ENCODE measurements at places on chromosomes 5 and 9. TPM values are rescaled to one million over a fixed set of nuclear protein-coding genes. Genes with fewer than 3 reads are reported as not detected.

DNA sequence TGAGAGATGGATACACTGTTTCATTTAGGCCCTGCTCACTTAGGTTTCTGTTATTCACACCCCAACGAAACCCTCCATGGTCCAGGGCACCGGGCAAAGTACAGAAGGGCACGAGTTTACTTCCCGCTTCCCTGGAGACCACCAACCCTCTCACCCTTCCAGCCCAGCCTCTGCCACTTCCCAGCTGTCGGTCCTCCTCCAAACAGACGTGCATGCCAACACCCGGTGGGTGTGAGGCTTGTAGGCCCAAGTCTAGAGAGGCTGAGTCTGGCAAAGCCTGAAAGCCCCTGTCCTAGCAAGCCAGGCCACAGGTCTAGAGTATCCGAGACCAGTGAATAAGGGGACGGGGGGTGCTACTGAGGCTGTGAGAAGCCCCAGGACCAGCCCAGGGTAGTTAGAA, 7.1 kb upstream of the FGFR4 start:
- no peak for DNase-seq

GRCh38 chr5:17156463-17156862, 61.0 kb upstream of the BASP1 start:
- no peak for DNase-seq

Gene SPATA31C1
- not detected for total RNA-seq

DNA sequence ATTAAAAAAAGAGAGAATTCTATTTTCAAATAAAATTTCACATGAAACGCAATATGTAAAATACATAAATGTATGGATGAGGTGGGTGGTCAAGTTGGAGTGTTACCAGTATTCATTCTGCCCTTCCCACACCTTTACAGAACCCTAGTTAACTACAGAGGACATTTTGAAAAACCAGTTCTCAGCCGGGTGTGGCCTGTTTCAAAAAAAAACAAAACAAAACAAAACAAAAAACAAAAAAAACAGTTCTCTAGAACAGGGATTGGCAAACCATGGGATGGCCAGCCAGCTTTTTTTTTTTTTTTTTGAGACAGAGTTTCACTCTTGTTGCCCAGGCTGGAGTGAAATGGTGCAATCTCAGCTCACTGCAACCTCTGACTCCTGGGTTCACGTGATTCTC, 28.4 kb upstream of the HK3 start:
- no peak for DNase-seq

GRCh38 chr5:1402611-1403255, 42.5 kb downstream of the SLC6A3 start:
- no peak for DNase-seq

Gene GLDC
- 5.2 TPM for total RNA-seq

DNA sequence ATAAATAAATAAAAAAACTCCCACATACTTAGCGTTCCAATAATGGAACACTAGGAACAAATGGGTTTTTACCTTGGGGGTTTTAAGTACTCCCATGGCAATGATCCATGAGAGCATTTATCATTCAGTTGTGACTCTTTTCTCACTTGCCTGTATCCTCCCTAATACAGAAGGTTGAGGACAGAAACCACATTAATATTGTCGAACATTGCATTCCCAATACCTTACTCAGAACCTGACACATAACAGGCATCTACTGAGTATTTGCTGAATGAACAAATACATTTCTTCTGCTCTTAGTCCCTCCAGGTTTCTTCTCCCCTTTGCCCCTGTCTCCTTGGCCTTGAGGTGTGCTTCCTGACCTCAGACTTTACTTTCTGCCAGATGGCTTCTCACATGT, 175.9 kb downstream of the CEMIP2 start:
- no peak for DNase-seq

Gene PCDHB2
- total RNA-seq, result not detected

All from activated T-cell treated with anti-CD3 and anti-CD28 coated beads, Interleukin-2, amount 50 U/mL, for 72 hours (primary cell).